Naive thymus-derived CD4-positive, alpha-beta T cell (primary cell): ENCODE measurements at places on chromosomes 7 and 10. TPM values are rescaled to one million over a fixed set of nuclear protein-coding genes. Genes with fewer than 3 reads are reported as not detected.

The CAV2 gene
- not detected for total RNA-seq

DNA sequence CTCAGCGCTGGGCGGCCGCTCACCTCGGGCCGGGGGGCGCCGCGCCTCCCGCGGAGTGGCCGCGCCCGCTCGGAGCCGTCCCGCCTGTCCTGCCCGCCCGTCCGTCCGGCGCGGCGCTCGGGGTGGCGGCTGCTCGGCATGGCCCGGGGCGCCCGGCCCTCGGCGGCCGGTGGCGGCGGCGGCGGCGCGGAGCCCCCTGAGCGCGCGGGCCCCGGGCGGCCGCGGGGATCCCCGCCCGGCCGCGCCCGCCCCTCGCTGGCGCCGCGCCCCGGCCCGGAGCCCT is 338 bp downstream of the SDK1 start:
- no peak overlapping the region for H3K27ac ChIP-seq
- H3K4me3 ChIP-seq = no peak overlapping the region
- H3K27me3 ChIP-seq = no peaks in the 10 kb centered on the region
- DNase-seq = no peak

- H3K36me3 ChIP-seq = no peaks in the 10 kb centered on the region
- no peak for DNase-seq
- no peak overlapping the region for H3K4me3 ChIP-seq
- H3K4me1 ChIP-seq = no peaks in the 10 kb centered on the region
- no peak overlapping the region for H3K27ac ChIP-seq
Measured at GRCh38 chr7:3588341-3588740, 287.3 kb downstream of the SDK1 start.

DNA sequence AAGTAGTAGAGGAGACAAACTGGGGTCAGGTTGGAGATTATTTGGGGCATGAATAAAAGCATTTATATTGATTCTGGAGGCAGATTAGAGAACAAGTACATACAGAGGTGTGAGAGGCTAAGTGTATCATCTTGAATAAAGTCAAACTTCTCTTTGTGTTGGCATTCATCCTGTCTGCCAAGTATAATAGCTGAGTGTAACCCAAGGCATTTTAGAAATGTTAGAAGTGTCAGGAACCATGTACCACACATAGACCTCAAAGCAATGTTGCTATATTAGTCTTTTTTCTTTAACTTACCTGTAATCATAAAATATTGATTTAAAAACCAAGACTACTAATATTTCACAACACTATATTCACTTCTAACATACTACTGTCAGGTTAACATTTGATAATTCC is 56.2 kb upstream of the LRRTM3 start:
- H3K4me1 ChIP-seq = no peaks in the 10 kb centered on the region
- H3K36me3 ChIP-seq = no peaks in the 10 kb centered on the region
- H3K27ac ChIP-seq = no peak overlapping the region
- no peaks in the 10 kb centered on the region for H3K27me3 ChIP-seq

DNA sequence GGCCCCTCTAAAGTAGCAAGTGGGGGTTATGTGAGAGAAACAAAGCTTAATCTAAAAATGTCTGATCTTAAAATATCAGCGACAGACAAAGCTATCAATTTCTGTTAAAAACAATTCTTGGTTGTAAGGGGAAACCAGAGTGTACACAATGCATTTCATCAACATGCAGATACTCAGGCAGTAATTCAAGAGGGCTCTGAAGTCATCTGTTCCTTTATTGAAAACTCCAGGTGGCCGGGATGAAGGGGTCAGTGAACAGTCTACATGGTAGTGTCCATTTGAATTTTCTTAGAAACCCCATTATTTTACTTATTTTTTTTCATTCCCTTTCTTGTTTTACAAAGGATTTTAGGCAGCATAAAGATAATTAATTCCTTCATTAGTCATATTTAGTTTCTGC is 36.7 kb upstream of the BTBD16 start:
- H3K4me1 ChIP-seq = no peaks in the 10 kb centered on the region
- H3K27ac ChIP-seq = no peak overlapping the region
- no peak overlapping the region for H3K4me3 ChIP-seq

GRCh38 chr10:59302381-59302780 is 60.0 kb downstream of the FAM13C start:
- no peak for DNase-seq
- H3K4me1 ChIP-seq = no peaks in the 10 kb centered on the region
- no peaks in the 10 kb centered on the region for H3K27me3 ChIP-seq
- no peaks in the 10 kb centered on the region for H3K36me3 ChIP-seq
- no peak overlapping the region for H3K27ac ChIP-seq

- no peak for DNase-seq
- no peaks in the 10 kb centered on the region for H3K36me3 ChIP-seq
- H3K4me1 ChIP-seq = no peaks in the 10 kb centered on the region
- H3K27ac ChIP-seq = no peak overlapping the region
- no peak overlapping the region for H3K4me3 ChIP-seq
- no peaks in the 10 kb centered on the region for H3K27me3 ChIP-seq
Measured at GRCh38 chr10:12396093-12396492, 46.7 kb downstream of the CAMK1D start.

GRCh38 chr7:149846436-149847046 is 8.4 kb downstream of the ZNF862 start:
- peaks cover 4% of the 10 kb centered on the region for H3K36me3 ChIP-seq
- no peak overlapping the region for H3K27ac ChIP-seq
- no peak overlapping the region for H3K4me3 ChIP-seq
- H3K4me1 ChIP-seq = peaks cover 49% of the 10 kb centered on the region
- no peak for DNase-seq
- H3K27me3 ChIP-seq = no peaks in the 10 kb centered on the region
